ENCODE measurements at places on chromosomes 1 and 21.
A peak's percentile ranks its signal among the peaks of the same experiment; 100 is the strongest.

DNA sequence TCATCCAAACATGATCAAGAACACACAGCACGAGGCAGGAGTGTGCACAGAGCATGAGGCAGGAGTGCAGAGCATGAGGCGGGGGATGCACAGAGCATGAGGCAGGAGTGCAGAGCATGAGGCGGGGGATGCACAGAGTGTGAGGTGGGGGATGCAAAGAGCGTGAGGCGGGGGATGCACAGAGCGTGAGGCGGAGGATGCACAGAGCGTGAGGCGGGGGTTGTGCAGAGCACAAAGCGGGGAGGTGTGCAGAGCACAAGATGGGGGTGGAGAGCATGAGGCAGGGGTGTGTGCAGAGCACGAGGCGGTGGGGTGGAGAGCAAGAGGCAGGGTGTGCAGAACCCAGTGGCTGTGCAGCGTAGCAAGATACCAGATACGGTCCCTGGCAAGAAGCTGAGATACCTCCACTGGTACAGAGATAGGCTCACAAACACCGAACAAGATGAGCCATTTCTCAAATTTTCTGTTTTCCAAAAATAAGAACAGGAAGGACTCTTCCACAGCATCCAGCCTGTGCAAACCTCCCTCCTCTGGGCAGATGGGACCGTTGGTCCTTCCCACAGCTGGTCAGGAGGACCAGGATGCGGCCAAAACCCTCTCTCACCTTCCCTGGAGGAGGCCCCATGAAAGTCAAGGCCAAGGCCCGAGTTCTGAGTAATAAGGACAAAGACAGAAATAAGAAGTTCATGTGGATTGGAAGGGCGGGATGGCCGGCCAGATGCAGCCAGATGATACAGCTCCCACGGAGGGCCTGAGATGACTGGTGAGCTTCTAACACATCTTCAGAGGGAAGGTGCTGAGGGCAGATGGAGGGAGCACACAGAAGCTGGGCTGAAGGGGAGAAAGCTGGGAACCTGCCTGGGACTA, 12.0 kb downstream of the SPATC1L start:
- no peak for DNase-seq

- DNase-seq = no peak
Measured at GRCh38 chr1:56258371-56258770, 321.0 kb downstream of the PLPP3 start.

DNA sequence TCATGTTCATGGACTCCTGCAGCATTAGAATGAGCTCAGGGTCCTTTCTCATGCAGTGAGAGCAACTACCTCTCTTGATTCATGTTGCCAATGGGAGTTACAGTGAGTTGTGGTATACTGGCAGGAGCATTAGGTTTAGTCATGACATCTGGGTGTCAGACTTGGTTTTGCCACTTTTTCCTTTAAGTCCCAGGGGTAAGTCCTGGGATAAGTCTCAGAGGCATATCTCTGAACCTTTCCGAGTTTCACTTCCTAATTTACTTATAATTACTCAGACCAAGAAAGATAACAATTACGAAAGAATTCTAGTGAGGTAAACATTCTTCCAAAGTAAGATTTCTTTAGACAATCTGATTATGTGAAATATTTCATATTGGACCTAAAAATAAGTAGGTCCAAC, 606.0 kb downstream of the SMYD3 start:
- no peak for DNase-seq

DNA sequence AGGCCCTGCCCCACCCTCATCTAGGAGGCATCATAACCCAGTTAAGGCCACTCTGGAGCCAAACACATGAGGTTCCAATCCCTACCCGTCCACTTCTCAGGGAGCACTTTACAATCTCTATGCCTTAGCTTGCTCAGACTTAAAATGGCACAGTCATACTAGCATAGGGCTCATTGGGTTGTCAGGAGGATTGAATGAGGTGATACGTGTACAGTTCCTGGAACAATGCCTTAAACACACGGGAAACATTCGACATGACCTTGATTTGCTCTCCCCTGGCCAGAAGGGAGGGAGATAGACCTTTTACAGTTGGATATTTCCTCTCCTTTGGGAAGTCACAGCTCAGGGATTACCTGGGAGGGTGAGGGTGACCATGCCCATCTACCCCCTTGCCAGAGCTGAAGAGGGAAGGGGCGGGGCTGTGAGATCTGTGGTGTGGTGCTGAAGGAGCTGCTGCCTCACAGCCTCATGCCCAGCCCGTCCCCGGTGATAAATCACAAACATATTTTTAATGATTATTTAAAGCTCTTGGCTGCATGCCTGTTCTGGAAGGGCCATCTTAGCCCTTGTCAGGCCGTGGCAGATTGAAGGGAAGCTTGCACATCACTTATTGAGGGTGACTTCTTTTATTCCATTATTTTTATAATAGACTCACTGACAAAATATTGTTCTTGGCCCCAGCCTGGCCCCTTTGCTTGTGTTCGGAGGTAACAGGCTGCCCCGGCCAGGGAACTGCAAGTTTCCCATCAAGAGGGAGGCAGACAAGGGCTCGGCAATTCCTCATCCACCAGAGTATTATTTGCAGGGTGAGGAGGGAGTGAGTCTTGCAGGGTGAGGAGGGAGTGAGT, 83.4 kb downstream of the FOXD2 start:
- DNase-seq = no peak

- DNase-seq = no peak
Measured at GRCh38 chr1:85550784-85551516, 29.6 kb upstream of the CCN1 start.

DNA sequence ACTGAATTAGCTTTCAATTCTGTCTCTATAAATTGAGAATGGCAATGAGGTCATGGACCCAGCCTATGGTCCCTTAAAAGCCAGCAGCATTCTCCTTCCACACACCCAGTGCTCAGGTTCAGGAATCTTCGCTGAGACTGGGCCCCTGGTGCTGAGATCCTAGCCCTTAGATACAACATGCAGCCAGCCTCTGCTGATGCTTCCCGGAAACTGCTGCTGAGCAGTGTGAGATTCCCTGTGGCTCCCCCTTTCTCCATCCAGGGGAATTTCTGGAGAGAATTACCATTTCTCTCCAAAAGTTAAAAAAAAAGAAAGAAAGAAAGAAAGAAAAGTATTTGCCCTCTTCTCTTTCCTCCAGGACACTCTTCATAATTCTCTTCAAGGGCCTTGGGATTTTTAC, 31.7 kb upstream of the RALGPS2 start:
- no peak for DNase-seq

- no peak for DNase-seq
Measured at GRCh38 chr1:231161667-231162296, at the start of gene TRIM67. TSS of gene TRIM67 (plus strand) at chr1:231162058. CDS start at chr1:231162970, 912 bp downstream.

- no peak for DNase-seq
Measured at GRCh38 chr1:2847086-2847985, 45.8 kb upstream of the TTC34 start.

GRCh38 chr21:15408089-15408488, 321.7 kb upstream of the USP25 start:
- no peak for DNase-seq

GRCh38 chr1:231694465-231695077, 68.0 kb downstream of the DISC1 start:
- no peak for DNase-seq

DNA sequence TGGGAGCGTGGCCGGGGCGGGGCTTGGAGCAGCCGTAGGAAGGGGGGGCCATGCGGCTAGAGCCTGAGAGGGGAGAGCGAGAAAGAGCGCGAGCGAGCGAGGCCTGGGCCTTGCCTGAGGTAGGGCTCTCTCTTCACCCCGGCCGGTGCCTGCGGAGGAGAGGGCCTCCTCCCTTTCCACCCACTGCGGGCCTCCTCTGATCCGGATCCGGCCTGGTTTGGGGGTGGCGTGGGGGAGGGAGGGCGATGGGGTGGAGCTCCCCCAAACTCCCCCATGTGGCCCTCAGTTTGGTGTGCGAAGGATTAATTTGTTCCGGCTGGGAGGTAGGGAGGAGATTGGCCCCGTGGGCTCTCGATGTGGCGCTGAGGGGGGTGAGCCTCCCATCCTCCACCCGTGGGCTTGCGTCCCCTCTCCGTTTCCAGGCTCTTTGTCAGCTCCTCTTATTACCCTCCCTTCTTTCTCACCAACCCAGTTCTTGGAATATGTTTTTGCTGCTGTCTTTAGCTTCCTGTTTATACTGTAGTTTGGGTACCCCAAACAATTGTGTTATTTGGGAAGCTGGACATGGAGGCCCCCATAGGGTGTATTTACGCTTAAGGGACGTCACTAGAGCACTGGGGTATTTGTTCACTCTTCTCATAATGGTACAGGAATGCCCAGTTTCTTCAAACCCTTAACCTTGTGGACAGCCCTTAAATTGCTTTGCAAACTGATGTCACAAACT, 685 bp downstream of the UBAP2L start:
- peak; percentile 65 for DNase-seq

- no peak for DNase-seq
Measured at GRCh38 chr1:172084876-172085275, 243.6 kb downstream of the DNM3 start.

DNA sequence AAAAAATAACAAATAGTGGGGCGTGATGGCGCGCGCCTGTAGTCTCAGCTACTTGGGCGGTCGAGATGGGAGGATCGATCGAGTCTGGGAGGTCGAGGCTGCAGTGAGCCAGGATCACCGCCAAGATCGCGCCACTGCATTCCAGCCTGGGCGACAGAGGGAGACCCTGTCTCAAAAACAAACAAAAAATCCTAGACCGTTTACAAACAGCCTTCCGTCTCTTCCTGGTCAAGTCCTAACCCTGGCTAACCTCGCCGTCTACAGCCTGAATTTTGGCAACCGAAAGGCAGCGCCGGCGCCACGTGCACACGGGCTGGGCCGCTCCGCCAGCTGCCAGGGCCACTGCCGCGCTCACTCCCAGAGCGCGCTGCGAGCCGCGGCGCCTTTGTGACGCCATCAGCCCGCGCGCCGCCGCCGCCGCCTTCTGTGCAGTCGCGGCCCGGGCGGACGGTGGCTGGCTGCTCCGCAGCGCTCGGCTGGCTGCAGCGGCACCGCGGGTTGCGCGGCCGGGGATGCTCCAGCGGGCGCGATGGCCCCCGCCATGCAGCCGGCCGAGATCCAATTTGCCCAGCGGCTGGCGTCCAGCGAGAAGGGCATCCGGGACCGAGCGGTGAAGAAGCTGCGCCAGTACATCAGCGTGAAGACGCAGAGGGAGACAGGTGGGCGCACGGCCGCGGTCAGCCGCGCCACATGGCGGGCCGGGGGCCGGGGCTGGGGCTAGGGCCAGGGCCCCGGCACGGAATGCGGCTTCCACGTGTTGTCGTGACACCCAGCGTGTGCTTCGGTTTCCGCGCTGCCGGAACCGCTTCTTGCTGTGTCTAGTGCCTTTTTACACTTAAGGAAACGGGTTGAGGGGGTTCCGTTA, at the start of the genes HSF2BP and RRP1B:
TSS of gene HSF2BP (minus strand) at position 353 of the 865 bp plus-strand sequence. CDS start 1,392 bp downstream, outside the sequence.
TSS of gene RRP1B (plus strand) at position 425 of the 865 bp plus-strand sequence. CDS start at position 530, 105 bp downstream.
- DNase-seq = peak; percentile 82

DNA sequence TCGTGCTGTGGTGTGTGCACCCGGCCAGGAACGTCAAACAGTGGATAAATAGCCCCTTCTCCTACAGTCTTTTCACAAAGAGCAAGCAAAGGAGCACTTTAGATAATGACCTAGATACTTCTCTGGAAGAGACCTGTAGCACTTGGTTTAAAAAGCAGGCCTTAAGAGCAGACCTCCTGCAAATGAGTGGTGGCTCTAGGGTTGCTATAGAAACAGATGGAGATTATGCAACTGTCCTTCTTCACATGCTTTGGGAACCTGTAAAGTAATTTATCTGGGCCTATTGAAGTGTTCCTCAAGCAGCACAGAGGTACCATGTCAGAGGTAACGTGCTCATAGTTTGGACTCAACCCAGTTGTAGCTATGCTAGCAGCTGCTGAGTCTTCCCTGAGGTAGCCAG, 208.2 kb upstream of the KIAA0040 start:
- DNase-seq = no peak

- DNase-seq = no peak
Measured at GRCh38 chr1:160124705-160125478, 9.3 kb downstream of the ATP1A2 start.

DNA sequence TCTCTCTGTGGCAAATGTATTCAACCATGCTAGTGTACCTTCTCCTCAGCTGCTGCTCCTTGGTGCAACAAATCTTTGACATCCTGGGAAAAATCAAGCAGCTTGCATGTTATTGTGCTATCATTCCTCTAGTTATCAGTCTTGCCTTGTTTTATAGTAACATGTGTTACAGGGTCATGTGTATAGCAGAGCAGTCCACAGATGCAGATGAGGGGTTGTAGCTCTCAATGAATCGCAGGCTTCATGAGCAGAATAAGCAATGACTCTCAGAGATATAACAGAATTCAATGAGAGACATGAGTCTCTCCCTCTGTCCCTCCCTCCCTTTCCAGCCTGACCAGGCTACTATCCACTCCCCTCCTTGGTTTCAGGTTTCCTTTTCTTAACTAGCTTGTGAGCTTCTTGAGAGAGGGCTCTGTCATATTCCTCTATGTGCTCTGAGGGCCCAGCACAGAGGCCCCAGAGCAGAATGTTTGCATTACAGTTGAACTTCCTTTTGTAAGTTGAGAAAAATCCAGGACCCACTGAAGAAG, 15.1 kb upstream of the JUN start:
- no peak for DNase-seq

GRCh38 chr1:151998611-151999362, 5.1 kb upstream of the S100A10 start:
- DNase-seq = no peak
